Mucosa of descending colon (tissue), 3 donors: ENCODE measurements at places on chromosomes 6 and 20. TPM values are rescaled to one million over a fixed set of nuclear protein-coding genes. Genes with fewer than 3 reads are reported as not detected.

GRCh38 chr6:37792457-37793033 lies 27.0 kb upstream of the ZFAND3 start:
- no peak for DNase-seq

Gene VWA7
- 6.9 TPM for total RNA-seq

DNA sequence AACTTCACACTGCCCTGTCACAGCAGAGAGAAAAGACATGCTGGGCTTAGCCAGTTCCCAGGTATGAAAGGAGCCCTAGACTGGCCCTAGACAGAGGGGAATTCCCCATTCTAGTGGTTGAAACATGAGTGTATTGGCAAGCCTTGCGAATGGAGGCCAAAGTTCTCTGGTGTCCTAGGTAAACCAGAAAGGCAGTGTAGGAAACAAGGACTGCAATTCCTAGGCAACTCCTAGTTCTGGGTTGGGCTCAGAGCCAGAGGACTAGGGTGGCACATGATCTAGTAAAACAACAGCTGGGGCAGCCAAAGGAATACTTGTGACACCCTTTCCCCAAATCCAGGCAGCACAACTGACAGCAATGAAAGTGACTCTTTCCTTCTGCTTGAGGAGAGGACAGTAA lies 265.0 kb upstream of the EPHA7 start:
- no peak for DNase-seq

Gene LY6G6C
- total RNA-seq: not detected

- no peak for DNase-seq
These were observed 67.3 kb upstream of the DDR1 start for GRCh38 chr6:30816791-30817739.

- DNase-seq: peak; percentile 22
These were observed 791 bp upstream of the STX11 start for GRCh38 chr6:144149558-144149893.

DNA sequence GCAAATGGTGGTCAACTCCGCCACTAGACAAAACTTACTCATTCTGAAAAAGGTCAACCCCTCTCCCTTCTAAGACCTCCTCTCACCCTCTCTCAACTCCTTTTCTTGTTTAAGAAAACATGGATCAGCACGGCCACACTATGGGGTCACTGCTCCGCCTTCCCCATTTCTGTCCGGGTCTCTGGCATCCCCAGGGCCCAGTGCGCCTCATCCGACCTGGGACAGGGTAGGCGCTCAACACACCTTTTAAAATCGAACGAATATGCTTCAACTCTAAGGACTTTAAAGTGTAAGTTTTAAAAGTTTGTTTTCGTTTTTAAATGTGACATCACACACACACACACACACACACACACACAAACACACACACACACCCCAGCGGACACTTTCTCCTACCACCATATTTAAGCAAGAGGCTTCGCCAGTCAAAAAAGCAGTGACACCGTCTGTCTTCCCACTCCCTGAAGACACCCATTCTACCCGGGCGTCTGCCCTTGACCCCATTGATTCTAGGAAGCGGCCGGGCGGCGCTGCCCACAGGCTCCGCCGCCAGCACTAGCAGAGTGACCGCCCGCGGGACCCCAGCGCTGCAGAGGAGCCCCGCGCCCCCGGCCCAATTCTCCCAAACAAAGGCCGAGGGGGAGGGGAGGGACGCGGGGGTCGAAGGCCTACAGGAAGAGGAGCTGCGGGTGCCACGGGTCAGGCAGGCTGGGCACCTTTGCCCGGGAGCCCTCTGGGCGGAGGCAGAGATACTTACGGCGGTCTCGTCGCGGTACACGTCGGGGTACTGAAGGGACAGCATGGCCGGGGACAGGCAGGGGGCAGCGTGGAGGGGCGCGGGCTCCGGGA lies 568 bp downstream of the PREP start:
- DNase-seq: no peak

Gene VIP
- total RNA-seq: 8.9 TPM

Gene CCN5
- total RNA-seq: 6.3 TPM

DNA sequence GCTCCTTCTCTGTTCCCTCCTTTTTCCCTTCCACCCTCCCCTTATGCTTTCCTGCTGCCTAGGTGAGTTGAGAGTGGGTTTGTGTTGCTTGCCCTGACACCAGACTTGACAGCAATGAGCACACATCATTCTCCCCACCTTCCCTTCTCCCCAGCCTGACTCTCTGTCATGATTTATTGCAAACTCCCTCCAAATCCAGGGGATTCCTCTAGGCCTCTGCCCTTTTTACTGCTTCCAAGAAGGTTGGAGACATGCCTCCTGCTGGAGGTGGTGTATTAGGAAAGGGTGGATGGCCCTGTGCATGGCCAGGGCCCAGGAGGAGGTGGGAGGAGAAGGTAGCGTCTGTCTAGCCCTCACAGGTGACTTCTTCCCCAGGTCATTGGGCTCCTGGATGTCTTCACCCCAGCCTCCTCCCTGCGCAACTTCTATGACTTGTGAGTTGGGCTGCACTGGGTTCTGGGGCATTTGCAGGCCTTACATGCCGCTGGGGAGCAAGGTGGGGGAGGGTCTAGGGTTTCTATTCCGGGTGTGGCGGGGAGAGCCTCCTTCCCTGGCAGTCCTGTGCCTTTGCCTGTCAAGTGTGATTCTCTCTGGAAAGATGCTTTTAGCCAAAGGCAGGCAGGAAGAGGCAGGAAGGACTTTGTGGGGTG lies 2.1 kb downstream of the MAPK13 start:
- DNase-seq: no peak

DNA sequence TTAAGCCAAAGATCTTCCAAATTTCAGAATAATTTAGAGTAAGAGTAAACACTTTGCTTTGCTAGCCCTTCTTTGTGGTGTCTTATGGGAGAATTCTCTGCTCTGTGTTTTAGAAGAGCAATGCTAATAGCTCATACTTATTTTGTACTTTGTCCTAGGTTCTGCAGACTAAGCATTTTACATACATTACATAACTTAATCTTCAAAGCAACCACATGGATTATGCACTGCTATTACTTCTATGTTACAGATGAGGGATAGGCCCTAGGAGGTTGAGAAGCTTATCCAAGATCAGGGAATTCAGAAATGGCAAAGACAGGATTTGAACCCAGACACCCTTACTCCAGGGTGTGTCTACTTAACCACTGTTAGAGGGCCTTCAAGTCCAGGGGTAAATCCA lies 9.8 kb upstream of the CCDC170 start:
- no peak for DNase-seq

DNA sequence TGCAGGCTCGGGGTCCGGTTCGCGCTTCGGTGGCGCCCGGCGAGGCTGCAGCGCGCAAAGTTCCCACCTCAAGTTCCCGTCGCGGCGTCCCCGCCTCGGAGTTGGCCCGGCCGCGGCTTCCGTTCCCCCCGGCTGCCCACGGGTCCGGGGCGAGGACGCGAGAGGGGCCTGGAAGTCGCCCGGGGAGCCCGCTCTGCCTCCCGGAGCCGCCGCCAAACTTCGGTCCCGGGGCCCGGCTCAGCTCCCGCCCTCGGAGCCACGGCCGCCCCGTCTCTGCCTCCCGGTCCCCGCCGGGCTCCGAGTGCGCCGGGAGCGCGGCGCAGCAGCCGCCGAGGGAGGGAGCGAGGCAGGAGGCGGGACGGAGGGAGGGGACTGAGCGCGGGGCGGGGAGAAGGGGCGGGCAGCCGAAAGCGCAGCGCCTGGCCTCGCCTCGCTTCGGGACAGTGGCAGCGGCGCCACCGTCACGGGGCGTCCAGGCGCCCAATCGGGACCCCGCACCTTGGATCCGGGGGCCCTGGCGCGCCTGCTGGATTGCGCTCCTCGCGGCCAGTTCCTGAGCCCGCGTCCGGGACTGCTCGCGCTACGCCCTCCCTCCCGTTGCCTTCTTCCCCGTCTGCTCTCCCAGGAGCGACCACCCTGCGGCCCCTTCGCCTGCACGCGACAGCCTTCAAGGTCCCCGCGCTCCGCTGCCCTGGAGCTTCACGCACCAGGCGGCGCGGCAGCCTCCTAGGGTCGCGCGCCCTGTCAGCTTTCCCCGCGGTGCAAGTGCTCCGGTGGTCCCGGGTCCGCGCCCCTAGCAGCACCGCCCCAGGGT lies at the start of gene KCNG1:
Gene KCNG1, minus strand, starts transcription at position 305 of the 814 bp plus-strand sequence. CDS start 12,769 bp downstream, outside the sequence.
- DNase-seq: peak; percentile 79
